ENCODE measurements at places on chromosomes 2 and 18. TPM values are rescaled to one million over a fixed set of nuclear protein-coding genes. Genes with fewer than 3 reads are reported as not detected.

GRCh38 chr2:15993666-15994065 is 53.3 kb downstream of the MYCN start:
- H3K27me3 ChIP-seq: no peaks in the 10 kb centered on the region
- DNase-seq: no peak
- no peaks in the 10 kb centered on the region for H3K36me3 ChIP-seq
- H3K4me1 ChIP-seq: no peaks in the 10 kb centered on the region
- no peak overlapping the region for H3K27ac ChIP-seq
- H3K4me3 ChIP-seq: no peak overlapping the region

GRCh38 chr18:74264303-74265020 is 27.3 kb downstream of the CYB5A start:
- H3K27me3 ChIP-seq: no peaks in the 10 kb centered on the region
- no peak overlapping the region for H3K27ac ChIP-seq
- H3K36me3 ChIP-seq: peaks cover 3% of the 10 kb centered on the region
- H3K4me1 ChIP-seq: no peaks in the 10 kb centered on the region
- DNase-seq: no peak
- H3K4me3 ChIP-seq: no peak overlapping the region

GRCh38 chr2:211837706-211838105 is 700.9 kb downstream of the ERBB4 start:
- H3K4me1 ChIP-seq: no peaks in the 10 kb centered on the region
- no peaks in the 10 kb centered on the region for H3K27me3 ChIP-seq
- no peak overlapping the region for H3K4me3 ChIP-seq
- no peak for DNase-seq
- H3K27ac ChIP-seq: no peak overlapping the region

DNA sequence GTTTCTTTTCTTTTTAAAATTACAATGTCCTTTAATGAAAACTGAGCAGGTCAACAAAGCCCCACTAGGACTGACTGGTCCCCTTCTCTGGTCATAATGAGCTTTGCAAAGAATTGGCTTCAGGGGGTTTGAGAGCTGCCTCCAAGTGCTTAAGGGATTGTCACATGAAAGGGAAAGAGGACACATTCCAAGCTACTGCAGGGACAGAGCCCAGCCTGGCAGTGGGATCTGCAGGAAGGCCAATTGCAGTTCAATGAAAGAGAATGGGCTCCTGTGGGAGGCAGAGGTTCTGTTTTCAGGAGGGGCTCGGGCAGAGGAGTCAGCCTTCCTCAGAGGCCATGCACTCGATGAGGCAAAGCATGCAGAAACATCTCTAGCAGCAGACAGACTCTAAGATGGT is 84.1 kb upstream of the ACKR3 start:
- H3K4me3 ChIP-seq: no peak overlapping the region
- H3K36me3 ChIP-seq: no peaks in the 10 kb centered on the region

ANKRD62 gene
- total RNA-seq: not detected

All from osteoblast (primary cell).